ENCODE measurements at places on chromosomes 3 and 15. TPM values are rescaled to one million over a fixed set of nuclear protein-coding genes. Genes with fewer than 3 reads are reported as not detected.

DNA sequence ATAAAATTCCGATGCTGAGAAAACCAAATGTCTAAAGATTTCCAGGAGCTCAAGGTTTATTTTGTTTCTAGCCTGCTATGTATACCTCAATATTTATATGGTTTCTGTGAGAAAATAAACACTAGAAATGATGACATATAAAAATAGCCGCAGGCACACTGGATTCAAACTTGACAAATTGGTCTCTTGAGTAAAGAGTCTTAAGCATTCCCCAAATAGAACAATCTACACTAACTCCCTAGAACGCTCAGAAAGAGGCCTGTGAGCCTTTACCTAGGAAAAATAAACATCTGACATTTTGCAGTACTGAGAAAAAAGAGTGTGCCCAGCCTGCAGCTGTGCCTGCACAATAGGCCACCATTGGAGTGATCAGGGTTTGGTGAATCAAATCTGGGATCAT lies 75.2 kb downstream of the NEK10 start:
- DNase-seq, result peak; percentile 40
- H3K27ac ChIP-seq, result peak overlapping the region; percentile 15
- no peaks in the 10 kb centered on the region for H3K27me3 ChIP-seq
- H3K36me3 ChIP-seq, result no peaks in the 10 kb centered on the region

GRCh38 chr3:61928039-61928438 lies 366.7 kb downstream of the PTPRG start:
- H3K27me3 ChIP-seq, result no peaks in the 10 kb centered on the region
- H3K4me3 ChIP-seq, result no peak overlapping the region
- H3K4me1 ChIP-seq, result no peaks in the 10 kb centered on the region
- no peak for DNase-seq

GRCh38 chr3:45258317-45258716 lies 32.2 kb upstream of the TMEM158 start:
- no peaks in the 10 kb centered on the region for H3K27me3 ChIP-seq
- no peak overlapping the region for H3K27ac ChIP-seq
- no peak for DNase-seq
- peaks cover 12% of the 10 kb centered on the region for H3K4me1 ChIP-seq
- no peak overlapping the region for H3K4me3 ChIP-seq
- H3K36me3 ChIP-seq, result no peaks in the 10 kb centered on the region

GRCh38 chr3:112974894-112975293 lies at the start of gene CD200R1:
Gene CD200R1, minus strand, starts transcription at chr3:112975103. Its CDS starts 246 bp downstream, at chr3:112974857.
- peaks cover 5% of the 10 kb centered on the region for H3K27me3 ChIP-seq
- DNase-seq, result no peak
- H3K4me1 ChIP-seq, result no peaks in the 10 kb centered on the region
- H3K4me3 ChIP-seq, result no peak within 1 kb of the TSS

DNA sequence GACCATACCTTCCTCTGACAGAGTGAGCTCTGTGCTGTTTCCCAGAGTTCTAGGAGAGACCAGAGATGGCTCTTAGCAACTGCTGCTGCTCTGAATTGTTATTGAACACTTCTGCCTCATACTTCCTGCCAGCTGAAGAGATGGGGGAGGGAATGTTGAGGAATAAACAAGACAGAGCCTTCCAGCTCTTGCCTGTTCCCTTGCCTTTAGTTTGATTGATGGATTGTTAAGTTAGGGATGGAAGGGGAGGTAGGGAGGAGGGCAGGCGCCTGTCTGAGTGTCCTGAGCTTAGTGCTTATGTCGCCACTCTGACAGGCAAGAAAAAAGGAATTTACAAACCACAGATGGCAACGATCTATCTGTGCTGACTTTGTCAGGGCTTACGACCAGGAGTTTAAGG lies 42.8 kb downstream of the ZNF609 start:
- H3K4me3 ChIP-seq, result no peak overlapping the region
- no peak overlapping the region for H3K27ac ChIP-seq
- no peaks in the 10 kb centered on the region for H3K27me3 ChIP-seq
- no peak for DNase-seq
- peaks cover 64% of the 10 kb centered on the region for H3K36me3 ChIP-seq

DNA sequence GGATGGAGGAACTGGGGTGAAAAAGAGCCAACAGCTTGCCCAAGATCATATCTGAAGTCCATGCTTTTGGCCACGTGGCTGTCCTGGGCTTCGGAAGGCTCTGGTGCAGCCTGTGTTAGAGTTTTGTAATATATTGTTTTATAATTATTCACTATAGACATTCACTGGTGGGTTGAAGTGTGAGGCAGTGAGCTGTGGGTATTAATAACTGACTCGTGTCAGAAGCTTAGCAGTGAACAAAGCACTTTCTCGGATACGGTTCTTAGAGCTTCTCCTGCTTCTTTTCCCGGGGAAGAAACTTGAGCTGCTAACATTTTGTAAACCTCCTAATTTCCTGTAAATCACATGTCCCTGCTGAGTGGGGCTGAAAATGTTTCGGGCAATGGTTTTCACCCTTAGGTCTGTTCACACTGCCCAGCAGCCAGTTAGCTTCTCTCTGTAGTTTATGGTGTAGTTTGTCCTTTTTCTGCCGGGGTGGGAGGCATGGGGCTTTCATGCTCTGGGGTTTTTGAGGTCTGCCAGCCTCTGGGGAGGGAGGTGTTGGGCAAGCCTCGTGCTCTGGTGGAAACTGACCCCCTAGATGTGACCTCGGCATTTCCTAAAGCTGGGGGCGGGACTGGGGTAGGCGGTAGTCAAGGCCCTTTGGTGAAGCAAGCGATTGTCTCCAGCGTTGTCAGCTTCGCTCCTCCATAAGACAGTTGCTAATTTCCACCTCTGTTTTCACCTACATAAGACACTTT lies 1.7 kb downstream of the MRAS start:
- no peak for DNase-seq
- H3K27me3 ChIP-seq, result no peaks in the 10 kb centered on the region
- H3K36me3 ChIP-seq, result peaks cover 57% of the 10 kb centered on the region
- H3K27ac ChIP-seq, result no peak overlapping the region

GRCh38 chr3:20091331-20092047 lies 51.2 kb downstream of the KAT2B start:
- no peak overlapping the region for H3K4me3 ChIP-seq
- no peak overlapping the region for H3K27ac ChIP-seq
- no peaks in the 10 kb centered on the region for H3K4me1 ChIP-seq
- no peaks in the 10 kb centered on the region for H3K36me3 ChIP-seq

DNA sequence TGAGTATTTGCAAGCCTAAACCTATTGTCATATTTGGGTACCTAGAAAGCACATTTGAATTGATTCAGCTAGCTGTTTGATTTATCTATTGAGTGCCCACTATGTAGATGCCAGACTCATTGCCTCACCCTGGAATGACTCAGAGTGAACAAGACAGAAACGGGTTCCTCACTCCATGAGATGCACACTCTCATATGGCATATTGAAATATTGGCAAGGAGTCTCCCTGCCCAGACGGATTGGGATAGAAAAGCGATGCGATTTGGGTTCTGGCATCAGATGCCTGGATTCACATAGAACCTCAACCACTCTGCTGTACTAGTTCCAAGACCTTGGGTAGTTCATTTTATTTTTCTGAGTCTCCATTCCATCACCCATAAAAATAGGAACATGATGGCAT lies 22.5 kb downstream of the LRRN1 start:
- no peak overlapping the region for H3K4me3 ChIP-seq
- no peaks in the 10 kb centered on the region for H3K36me3 ChIP-seq
- no peak for DNase-seq
- no peaks in the 10 kb centered on the region for H3K27me3 ChIP-seq
- no peak overlapping the region for H3K27ac ChIP-seq

DNA sequence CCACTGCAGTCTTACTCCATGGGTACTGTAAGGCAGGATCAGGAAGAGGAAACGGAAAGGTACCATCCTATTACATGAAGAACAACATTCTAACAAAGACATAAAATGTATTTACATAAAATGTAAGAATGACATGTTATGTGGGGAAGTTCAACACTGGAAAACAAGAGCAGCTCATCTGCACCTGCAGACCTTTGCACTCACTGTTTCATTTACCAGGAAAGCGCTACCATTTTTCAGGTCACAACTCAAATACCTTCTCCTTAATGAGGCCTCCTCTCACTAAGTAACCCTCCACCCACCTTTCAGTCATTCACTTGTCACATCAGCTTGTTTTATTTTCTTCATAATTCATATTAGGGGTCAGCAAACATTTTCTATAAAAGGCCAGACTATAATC lies 2.6 kb downstream of the TMCC1 start:
- peaks cover 6% of the 10 kb centered on the region for H3K36me3 ChIP-seq
- no peaks in the 10 kb centered on the region for H3K27me3 ChIP-seq
- no peak overlapping the region for H3K27ac ChIP-seq
- no peak for DNase-seq
- no peak overlapping the region for H3K4me3 ChIP-seq

DNA sequence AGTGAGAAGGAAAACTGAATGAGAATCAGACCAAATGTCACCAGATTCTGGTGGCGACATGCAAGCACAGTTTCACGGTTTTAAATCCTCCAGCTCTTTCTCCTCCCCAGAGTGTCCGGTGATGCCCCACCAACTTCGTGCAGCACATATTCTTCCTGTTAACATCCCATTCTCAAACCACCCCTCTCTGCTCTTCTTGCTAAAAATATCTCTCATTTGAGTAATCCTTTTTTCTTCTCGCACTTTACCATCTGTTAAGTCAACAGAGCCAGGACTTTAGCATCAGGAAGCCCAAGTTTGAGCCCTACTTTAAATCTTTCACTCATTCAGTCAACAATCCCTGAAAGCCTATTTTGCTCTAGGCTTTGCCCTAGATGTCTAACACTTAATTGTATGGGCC lies 68.2 kb upstream of the VGLL4 start:
- no peak overlapping the region for H3K27ac ChIP-seq
- no peak overlapping the region for H3K4me3 ChIP-seq
- no peaks in the 10 kb centered on the region for H3K27me3 ChIP-seq

Gene ARHGEF26
- total RNA-seq, result 12.0 TPM

Gene RBP2
- total RNA-seq, result not detected

Gene TMC3
- total RNA-seq, result not detected
